ENCODE measurements at places on chromosomes 12 and 14. TPM values are rescaled to one million over a fixed set of nuclear protein-coding genes. Genes with fewer than 3 reads are reported as not detected.

GRCh38 chr12:20681334-20681733 is 13.8 kb upstream of the SLCO1C1 start:
- DNase-seq, result no peak

DNA sequence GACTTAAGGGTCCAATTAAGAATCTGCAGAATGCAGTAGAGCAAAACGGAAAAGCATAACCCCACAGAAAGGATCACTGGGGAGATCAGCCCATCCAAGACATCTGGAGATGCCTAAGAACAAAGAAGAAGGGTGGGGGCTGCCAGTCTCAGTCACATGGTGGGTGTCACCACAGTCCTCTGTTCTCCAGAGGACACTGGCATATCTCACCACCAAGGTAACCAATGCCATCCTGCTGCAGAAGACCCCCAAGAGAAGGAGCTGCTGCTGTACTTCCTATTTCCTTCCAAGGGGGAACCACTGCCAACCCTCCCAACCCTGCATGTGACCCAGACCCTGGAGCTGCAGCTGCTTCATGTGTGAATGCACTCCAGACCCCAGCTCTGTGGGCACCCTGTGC is 91.2 kb downstream of the PTGER2 start:
- no peak for DNase-seq

- no peak for DNase-seq
Measured at GRCh38 chr12:27330846-27331245, 1.8 kb upstream of the BMAL2 start.

The MAP3K9 gene
- total RNA-seq, result 2.7 TPM

The CLEC4C gene
- not detected for total RNA-seq

DNA sequence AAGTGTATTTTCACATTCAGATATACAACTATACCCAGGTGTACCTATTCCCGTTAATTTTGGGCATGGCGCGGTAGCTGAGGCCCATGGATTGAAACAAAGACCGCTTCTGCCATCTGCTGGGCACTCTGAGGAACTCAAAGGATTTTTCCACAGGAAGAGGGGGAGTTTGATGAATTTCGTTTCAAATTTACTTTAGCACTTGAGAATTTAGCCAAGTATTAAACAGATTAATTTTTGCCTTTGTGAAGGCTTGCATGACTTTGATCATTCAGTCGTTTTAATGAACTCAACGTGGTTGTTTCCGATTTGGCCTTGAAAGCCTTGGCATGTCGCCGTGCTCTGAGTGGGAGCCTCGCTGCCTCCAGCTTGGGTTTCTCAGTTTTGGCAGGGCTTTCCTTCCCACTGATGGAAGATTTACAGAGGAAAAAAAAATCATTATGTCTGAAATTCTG is 153.2 kb upstream of the DDHD1 start:
- DNase-seq, result peak; percentile 58
